ENCODE measurements at places on chromosomes 7 and 10.

DNA sequence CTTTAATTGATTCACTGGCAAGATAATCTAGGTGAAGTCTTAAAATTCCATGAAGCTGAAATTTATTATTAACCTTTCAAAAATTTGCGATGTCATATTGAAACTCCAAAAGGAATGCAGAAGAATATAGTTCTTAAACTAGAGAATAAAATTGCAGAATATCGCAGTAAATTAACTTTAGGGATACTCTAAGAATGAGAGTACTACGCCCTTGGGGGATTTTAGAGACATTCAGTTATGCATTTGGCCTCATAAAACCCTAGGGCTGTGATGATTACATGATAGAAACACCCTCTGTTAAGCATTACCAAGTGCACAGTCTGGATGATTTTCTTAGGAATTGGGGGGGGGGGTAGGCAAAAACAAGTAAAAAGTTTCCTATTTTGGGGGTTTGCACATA is 3.7 kb downstream of the WNT2 start:
- no peak for DNase-seq

GRCh38 chr7:76220185-76221057 is 18.7 kb downstream of the SRRM3 start:
- no peak for DNase-seq

GRCh38 chr7:7311001-7311400 is 128.7 kb downstream of the C1GALT1 start:
- DNase-seq: no peak

DNA sequence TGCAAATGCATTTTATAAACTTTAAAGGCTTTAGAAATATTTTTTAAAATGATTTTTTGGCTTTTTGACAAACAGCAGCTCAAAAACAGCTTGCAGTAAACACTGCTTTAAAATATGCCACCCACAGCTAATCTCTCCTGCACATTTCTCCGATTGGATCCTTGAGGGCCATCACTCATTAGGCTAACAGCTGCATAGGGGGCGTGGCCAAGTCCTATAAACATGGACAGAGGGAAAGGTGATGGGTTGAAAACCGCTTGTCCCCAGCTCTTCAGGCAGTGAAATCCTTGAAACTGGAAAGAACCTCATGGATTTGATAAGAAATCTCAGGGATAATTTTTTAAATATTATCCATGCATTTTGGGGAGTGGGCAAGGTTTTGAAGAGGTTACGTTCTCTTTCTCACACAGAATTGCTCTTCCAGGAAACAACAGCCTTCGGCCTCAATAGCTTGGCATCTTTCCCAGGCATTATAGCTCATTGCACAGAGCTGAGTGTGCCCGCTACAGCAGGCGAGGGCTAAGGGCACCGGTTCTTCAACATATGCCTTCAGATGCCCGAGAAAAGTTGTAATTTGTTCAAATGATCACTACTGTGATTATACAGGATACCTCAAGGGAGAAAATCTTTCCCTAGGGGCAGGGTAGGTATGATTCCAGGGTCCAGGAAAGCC is 1.7 kb downstream of the PLEKHS1 start:
- DNase-seq: no peak

- no peak for DNase-seq
These were observed at the start of gene GRID1 for GRCh38 chr10:86366033-86366901. Gene GRID1 (minus strand): TSS chr10:86366795.

- DNase-seq: no peak
These were observed 41.4 kb downstream of the MRC1 start for GRCh38 chr10:17850501-17850900.
